ENCODE measurements at places on chromosomes 7 and 10.

DNA sequence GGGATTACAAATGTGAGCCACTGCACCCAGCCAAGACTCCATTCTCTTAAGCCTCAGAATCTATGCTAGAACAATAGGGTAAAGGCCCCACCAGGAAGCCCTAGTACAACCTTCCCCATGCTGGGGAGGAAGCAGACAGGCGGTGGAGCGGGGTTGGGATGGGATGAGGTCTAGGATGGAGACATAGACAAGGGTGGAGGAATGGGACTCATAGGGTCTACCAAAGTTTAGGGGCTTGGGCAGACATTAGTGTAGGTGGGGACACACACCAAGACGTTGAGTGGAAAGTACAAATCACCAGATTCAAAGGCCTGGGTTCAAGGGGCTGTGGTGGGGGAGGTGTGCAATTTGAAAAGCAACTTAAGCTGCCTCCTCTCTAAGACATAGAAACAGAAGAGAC lies 19.3 kb downstream of the PRSS2 start:
- no peak for DNase-seq

- peak; percentile 86 for DNase-seq
Observed at GRCh38 chr7:54839575-54840213, 80.7 kb upstream of the SEC61G start.

GRCh38 chr10:98610301-98610700 lies 163.6 kb upstream of the HPS1 start:
- DNase-seq = no peak

- DNase-seq = no peak
Observed at GRCh38 chr10:43667761-43668386, 19.2 kb upstream of the ZNF32 start.

DNA sequence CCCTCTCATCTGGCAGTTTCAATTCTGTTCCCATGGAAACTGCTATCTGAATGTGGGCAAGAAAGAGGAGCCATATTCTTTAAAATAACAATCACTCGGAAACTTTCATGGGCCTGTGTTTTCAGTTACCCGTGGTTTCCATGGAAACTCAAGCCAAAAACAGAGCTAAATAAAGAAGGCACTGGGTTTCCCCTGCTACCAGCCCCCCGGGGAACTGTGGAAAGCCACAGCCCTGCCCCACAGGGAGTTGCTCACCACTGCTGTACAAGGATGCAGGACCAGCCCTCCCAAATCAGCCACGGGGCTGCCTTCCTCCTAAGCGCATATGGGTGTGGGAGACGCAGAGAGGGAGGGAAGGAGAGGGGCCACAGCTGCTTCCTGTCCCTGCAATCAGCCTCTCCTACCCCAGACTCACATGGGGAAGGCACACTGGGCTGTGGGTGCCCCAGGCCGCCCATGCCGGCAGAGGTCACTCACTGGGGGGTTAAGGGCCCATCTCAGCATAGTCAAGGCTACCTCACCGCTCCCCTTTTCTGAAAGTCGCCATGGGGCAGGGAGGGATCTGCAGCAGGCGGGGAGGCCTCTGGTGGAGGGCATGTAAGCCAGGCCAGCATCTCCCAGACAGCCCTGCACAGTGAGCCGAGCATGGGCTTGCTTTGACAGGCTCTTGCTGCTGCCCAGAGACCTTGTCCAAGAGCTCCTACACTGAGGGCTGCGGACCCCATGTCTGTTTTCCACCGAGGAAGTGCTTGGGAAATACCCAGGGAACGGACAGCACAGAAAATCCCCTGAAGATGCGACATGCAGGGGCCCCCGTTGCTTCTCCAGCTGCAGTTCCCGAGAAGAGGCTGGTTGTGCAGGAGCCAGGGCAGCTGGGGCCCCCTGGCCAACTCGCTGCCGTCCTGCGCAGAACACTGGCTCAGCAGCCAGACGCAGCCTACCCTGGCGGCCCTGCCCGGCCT lies 157.3 kb upstream of the PPP2R2D start:
- DNase-seq = no peak

- no peak for DNase-seq
Observed at GRCh38 chr10:13515467-13515866, 13.3 kb downstream of the BEND7 start.

- no peak for DNase-seq
Observed at GRCh38 chr7:22863156-22863899, 40.7 kb upstream of the TOMM7 start.

DNA sequence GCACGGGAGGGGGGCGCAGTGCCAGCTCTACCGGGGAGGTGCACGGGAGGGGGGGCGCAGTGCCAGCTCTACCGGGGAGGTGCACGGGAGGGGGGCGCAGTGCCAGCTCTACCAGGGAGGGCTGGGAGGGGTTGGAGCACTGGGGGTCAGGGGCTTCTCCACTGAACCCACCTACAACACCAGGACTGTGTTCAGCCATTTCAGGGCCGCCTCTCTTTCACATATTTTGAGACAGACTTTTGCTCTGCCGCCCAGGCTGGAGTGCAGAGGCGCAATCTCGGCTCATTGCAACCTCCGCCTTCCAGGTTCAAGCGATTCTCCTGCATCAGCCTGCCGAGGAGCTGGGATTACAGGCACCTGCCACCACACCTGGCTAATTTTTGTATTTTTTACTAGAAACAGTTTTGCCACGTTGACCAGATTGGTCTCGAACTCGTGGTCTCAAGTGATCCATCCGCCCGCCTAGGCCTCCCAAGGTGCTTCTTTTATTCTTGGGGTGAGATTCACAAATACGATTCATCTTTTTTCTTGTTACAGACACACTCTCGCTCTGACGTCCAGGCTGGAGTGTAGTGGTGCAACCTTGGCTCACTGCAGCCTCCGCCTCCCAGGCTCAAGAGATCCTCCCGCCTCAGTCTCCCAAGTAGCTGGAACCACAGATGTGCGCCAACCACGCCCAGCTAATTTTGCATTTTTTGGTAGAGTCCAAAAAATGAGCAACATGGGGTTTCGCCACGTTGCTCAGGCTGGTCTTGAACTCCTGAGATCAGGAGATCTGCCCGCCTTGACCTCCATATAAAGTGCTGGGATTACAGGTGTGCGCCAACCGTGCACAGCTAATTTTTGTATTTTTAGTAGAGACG lies 37.0 kb downstream of the ADAP1 start:
- DNase-seq = peak; percentile 13

DNA sequence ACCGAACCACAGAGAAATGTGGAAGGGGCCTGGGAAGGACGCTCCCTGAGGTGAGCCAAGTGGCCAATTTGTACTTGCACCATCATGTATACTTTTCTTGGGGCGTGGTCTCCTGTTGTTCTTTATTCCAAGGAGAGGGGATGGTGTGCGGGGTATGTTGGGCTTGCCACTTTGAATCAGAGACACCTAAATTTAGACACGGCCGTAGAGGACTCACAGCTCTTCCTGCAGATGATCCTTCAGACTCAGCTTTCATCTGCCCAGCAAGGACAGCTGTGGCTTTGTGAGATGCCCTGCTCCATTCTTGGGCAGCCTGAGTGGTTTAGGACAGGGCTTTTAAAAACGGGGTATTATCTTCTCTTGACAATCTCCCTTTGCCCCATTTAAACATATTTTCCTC lies 473.2 kb downstream of the REEP3 start:
- no peak for DNase-seq

GRCh38 chr7:75640201-75640600 lies 98.5 kb downstream of the HIP1 start:
- no peak for DNase-seq

DNA sequence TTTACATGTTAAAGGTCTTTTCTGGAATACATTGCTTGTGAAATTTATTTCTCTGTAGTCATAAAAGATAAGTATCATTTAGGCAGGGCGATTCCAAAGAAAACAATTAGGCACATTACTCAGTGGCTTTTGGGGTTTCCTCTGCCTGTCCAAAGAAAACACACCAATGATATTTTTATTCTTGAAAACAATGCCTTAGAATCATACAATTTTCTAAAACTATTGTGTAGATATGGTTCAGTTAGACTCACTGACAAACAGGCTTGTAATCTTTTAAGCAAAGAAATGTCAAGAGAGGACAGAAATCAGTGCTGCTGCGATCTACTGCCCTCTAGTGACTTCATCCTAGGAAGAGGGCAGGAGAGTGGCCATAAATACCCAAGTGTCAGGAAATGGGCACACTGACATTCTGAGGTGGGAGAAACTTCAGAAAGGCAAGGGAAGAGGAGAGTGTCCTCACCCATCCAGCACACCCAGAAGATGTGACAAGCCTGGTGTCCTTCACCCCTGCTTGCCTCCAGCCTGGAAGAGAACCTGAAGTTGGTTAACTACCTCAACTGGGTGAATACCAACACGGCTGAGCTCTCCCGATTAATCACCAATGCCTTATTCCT lies 120.5 kb downstream of the GALNT11 start:
- DNase-seq = no peak

GRCh38 chr7:121449329-121449728 lies 53.2 kb upstream of the FAM3C start:
- DNase-seq = no peak

- no peak for DNase-seq
Observed at GRCh38 chr7:55509322-55509721, 63.0 kb downstream of the VOPP1 start.

GRCh38 chr7:124130-124949 lies 68.0 kb upstream of the FAM20C start:
- DNase-seq = peak; percentile 52

- DNase-seq = no peak
Observed at GRCh38 chr7:43479042-43479441, 103.9 kb upstream of the STK17A start.

DNA sequence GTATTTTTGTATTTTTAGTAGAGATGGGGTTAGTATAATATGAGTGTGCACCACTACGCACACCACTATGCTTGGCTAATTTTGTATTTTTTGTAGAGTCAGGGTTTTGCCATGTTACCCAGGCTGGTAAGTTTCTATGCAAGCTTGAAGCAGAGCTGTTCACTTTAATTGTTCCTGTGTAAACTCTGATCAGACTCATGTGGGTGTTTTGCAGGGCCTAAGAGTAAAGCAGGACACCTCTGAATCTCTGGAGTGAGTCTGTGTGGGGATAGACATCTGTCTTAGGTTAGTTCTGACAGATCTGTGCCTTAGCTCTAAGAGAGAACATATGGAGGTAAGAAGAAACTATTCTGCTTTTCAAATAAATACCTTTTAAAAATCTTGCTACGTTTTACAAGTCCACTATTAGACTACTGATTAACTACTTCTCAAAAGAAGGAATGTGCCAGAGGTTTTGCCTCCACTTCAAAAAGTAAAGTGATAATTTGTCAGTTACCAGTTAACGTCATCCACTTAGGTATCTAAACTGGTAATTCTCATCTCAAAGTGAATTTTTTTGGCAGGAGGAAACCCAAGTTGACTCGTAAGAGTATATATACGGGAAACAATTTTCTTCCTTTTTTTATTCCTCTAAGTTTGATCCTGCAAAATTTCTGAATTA lies 1.1 kb downstream of the COL17A1 start:
- DNase-seq = no peak
